ENCODE measurements at places on chromosomes 2 and 18.
A peak's percentile ranks its signal among the peaks of the same experiment; 100 is the strongest.

DNA sequence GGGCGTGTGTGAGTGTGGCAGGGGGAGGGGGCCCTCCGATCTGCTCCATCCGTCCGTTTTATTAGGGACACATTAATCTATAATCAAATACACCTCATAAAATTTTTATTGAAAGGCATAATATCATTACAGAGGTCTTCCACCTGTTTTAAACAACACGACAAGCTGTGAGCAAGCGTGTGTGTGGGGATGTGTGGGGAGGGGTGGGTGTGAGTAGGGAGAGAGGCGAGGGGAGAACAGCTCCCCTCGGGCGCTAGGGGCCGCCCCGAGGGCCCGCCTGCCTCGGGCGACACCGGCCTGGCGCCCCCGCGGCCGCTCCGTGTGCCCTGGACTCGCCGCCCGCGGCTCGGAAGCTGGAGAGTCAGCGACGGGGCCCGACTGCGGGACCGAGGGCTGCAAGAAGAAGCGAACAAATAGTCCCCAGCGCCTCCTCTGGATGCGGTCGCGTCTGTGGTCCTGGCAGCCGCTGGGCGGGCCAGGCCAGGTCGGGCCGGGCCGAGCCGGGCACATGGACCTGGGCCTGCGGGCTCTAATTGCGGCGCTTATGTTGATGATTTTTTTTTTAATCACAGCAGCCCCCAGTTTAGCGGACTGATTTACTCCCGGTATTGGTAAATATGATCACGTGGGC lies 352 bp upstream of the HOXD9 start:
- DNase-seq, result no peak

GRCh38 chr2:238418999-238419546 lies 7.7 kb upstream of the ASB1 start:
- DNase-seq, result no peak

- no peak for DNase-seq
Observed at GRCh38 chr18:35143622-35144596, 96.9 kb upstream of the ZNF397 start.

- no peak for DNase-seq
Observed at GRCh38 chr18:27666016-27666415, 480.9 kb upstream of the CHST9 start.

GRCh38 chr2:26720322-26721114 lies 28.0 kb downstream of the KCNK3 start:
- no peak for DNase-seq

DNA sequence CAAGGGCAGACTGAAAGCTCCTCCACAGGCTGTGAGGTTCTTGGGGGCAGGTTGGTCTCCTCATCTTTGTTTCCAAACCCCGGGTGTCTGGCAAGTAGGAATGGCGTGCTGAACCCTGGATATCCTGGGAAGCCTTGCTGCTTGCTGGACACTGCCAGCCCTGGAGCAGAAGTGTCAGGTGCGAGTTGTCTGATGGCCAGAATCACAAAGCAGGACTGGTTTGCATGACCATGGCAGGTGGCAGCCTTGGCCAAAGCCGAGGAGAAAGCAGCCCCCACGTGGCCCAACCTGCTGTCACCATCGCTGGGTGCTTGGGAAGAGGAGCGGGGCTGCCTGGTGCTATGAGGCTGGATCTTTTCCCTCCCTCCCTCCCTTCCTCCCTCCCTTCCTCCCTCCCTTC lies 309.5 kb upstream of the HS6ST1 start:
- DNase-seq, result no peak

GRCh38 chr18:45879681-45880655 lies 54.5 kb downstream of the SIGLEC15 start:
- DNase-seq, result peak; percentile 66

GRCh38 chr2:101946372-101947039 lies 45.3 kb upstream of the IL1R2 start:
- no peak for DNase-seq

GRCh38 chr2:18077704-18078103 lies 199.2 kb downstream of the KCNS3 start:
- no peak for DNase-seq

DNA sequence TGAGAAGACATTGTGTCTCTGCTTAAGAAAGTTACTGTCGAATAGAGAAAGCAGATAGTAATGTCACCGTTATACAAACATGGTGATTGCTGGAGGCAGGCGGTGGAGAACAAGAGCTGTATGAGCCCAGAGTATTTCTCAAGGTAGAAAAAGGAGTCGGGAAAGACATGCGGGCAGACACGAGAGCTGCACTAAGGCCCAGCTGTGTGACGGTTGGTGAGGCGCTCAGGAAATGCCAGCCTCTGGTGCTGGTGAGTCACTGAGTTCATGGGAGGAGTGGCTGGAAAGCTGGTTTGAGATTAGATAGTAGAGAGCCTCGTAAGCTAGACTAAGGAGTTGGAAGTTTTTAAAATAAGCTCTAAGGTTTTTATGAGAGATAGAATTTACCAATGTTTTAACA lies 390.9 kb upstream of the TRIB2 start:
- no peak for DNase-seq

DNA sequence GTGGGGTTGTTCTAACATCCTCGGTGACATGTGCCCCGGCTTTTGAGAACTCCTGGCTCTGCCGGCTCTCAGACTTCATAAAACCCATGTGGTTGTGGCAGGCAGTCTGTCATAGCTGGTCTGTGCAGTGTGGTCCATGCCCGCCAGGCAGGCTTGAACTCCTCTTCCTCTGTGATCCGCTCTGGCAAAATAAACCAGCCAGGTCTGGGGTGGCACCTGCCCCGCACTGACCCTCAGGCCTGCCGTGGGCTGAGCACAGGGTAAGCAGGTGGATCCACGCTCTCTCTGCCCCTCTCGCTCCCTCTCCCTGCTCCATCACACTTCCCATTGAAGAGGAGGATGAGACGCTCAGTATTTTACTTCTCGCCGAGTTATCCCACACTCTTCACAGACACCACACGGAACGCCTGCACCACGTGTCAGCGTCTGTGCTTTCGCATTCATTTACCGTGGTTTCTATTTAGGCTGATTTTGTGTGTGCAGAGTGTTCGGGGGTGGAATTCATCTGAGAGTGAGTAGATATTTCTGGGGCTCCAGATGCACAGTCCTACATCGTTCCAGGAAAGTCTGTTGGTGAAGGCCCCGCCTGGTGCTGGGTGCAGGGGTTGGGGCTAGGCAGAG lies 56.4 kb downstream of the RTP5 start:
- no peak for DNase-seq

DNA sequence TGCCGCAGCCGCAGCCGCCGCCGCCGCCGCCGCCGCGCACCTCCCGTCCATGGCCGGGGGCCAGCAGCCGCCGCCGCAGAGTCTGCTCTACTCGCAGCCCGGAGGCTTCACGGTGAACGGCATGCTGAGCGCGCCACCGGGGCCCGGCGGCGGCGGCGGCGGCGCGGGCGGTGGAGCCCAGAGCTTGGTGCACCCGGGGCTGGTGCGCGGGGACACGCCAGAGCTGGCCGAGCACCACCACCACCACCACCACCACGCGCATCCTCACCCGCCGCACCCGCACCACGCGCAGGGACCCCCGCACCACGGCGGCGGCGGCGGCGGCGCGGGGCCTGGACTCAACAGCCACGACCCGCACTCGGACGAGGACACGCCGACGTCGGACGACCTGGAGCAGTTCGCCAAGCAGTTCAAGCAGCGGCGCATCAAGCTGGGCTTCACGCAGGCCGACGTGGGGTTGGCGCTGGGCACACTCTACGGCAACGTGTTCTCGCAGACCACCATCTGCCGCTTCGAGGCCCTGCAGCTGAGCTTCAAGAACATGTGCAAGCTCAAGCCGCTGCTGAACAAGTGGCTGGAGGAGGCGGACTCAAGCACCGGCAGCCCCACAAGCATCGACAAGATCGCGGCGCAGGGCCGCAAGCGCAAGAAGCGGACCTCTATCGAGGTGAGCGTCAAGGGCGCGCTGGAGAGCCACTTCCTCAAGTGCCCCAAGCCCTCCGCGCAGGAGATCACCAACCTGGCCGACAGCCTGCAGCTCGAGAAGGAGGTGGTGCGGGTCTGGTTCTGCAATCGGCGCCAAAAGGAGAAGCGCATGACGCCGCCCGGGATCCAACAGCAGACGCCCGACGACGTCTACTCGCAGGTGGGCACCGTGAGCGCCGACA lies 2.4 kb downstream of the POU3F3 start:
- no peak for DNase-seq

DNA sequence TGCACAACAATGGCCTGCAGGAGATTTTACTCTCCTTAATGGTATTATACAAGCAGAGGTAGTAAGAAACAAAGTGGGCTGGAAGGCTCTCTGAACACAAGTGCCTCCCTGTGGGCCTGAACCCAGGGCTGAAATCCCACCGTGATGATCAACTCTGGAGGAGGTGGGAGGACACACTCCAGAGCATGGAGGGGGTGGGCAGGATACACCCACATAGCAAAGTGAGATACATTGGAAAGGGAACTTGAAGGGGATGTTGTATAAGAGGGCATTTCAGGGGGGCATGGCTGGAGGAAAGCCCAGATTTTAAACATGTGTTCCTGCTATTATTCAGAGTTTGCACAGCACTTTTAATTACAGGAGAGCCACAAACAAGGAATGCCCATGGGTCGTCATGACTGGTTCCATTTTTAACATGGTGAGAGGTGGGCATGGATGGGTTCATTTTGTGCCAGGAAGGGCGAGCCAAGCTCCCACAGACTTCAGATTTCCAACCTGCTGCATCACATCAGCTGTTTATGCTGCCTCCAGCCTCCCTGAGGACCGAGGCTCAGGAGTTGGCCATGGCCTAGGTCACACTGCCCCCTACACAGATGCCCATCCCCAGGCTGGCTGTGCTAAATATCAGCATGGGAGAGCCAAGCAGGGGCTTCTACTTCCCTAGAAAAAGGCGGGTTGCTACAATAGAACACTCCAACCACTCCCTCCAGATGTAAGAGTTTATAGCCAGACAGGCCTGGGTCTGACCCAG lies 416.2 kb upstream of the ID2 start:
- DNase-seq, result no peak

- DNase-seq, result no peak
Observed at GRCh38 chr2:182366628-182367027, 60.2 kb downstream of the PDE1A start.

GRCh38 chr2:226354434-226354833 lies 445.2 kb downstream of the IRS1 start:
- DNase-seq, result no peak

DNA sequence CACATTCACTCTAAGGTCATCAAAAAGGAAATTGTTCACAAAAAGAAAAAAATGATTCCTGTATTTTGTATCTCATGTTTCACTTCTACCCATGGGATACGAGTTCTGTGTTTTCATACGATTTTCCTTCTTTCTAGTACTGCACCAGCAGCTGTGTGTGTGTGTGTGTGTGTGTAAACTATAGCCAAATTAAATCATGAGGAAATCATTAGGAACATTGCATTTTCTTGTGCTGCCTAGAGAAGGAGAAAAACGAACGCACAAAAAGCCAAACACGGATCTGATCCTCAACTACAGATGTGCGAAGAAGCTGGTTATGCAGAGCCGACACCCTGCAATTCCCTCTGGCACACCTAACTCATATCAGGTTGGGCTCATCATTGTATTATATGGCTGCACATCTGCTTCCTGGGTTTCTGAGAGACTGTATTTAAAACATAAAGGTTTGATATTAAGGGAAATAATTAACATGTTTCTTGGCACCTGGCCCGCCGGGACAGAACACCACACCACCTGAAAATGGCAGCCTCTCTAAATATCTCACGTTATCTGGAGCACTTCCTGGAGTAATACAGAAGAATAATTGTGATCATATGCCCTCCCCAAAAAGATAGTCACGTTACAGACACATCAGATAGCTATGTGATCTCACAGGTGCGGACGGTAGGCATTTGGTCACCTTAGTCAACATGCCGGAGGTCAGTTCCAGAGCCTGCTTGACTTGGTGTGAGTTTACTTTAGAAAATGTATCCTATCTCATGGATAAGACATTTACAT lies 586.3 kb upstream of the SALL3 start:
- no peak for DNase-seq

DNA sequence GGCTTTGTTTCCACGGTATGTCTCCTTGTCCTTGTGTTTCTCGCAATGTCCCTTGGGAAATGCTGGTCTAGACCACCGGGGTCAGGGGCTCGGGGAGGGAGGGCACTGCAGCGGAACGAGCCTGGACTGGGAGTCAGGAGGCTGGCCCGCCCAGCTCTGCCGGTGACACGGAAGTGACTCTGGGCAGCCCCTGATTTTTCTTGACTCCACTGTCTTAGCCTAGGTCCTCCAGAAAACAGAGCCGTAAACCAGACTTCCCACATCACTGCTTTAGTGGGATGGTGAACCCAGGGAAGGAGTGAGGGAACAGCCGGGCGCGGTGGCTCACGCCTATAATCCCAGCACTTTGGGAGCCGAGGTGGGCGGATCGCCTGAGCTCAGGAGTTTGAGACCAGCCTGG lies 144.2 kb downstream of the ASB1 start:
- DNase-seq, result no peak

- no peak for DNase-seq
Observed at GRCh38 chr2:31234683-31235503, 941 bp downstream of the EHD3 start.

GRCh38 chr18:2201036-2201600 lies 370.2 kb downstream of the METTL4 start:
- DNase-seq, result no peak

- no peak for DNase-seq
Observed at GRCh38 chr2:127984551-127984950, 43.3 kb downstream of the SAP130 start.

- no peak for DNase-seq
Observed at GRCh38 chr2:215032153-215032552, 106.3 kb downstream of the ABCA12 start.

DNA sequence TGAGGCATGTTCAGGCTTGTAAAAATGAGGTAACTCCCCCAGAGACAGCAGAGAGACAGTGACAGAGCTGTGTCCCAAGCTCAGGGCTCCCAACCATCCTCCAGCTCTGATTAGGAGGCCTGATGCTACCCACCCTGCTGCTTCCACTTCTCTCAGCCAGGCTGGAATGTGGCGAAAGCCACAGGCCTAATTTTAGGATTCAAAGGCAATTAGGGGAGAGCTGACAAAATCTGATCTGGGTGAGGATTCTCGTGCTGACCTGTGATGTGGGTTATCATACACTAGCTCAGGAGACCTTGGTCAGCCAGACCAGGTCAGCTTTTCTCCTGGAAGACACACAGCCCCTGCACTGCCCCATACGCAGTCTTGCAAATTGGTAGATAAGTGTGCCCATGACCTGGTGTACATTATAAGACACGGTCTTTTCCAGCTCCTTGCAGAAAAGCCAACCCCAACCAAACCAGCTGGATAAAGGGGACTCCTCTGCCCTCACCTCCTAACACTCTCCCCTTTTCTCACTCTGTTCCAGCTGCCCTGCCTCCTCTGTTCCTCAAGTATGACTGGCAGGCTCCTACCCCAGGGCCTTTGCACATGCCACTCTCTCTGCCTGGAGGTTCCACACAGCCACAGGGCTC lies 225.9 kb downstream of the MGAT5 start:
- no peak for DNase-seq

DNA sequence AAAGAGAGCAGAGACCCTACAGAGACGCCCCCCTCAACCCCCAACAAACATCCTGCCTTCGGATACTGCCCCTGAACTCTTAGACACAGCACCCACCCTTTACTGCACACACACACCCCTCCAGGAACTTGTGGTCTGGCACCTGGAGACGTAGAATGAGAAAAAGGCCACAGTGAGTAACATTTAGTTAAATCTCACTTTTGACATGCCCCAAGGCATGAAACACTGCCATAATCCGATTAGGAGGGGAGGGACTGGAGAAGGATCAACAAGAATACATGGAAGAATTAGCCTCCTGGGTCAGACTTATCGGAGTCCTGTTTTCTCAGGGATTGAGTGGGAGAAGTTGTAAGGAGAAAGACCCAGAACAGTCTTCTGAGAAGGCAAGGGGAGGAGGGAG lies 4.1 kb downstream of the CDK5R2 start:
- DNase-seq, result no peak

GRCh38 chr2:37284381-37284780 lies 40.3 kb downstream of the PRKD3 start:
- DNase-seq, result no peak

- no peak for DNase-seq
Observed at GRCh38 chr2:135335256-135335655, 195.8 kb downstream of the ZRANB3 start.

All from CD4-positive, CD25-positive, alpha-beta regulatory T cell (primary cell).